Hypothalamus (tissue), 51 donors: ENCODE measurements at places on chromosomes 5 and 9.

DNA sequence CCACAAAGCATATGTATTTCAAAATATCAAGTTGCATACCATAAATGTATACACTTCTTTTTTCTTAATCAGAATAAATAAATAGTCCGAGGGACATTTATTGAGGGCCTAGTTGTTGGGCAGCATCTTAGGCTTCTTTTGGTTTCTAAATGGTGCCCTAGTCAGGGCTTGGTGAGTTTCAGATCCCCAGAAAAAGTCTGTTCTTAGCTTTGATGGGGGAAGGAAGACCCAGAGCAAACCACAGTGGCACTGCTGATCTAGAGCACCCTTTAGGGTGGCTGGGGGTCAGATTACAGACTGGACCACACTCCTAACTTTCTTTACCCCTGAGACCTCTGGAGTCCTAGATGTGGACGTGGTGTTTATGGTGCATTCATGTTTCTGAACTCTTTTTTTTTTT lies 97.8 kb downstream of the C9orf152 start:
- DNase-seq, result no peak

DNA sequence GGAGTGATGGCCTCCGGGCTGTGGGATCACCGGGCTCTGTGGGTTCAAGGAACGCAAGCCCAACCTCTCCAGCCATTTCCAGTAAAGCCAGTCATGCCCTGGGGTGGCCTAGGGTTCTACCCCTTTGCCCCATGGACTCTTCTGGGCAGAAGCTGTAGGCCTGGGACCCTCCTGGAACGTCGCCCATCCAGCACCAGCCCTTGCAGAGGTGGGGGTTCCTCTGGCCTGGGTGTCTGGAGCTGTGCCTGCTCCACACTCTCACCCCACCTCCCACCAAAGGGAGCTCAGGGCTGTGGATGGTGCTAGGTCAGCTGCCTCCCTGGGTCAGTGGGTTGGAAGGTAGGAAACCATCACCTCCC lies 1.4 kb upstream of the SLC12A7 start:
- no peak for DNase-seq

DNA sequence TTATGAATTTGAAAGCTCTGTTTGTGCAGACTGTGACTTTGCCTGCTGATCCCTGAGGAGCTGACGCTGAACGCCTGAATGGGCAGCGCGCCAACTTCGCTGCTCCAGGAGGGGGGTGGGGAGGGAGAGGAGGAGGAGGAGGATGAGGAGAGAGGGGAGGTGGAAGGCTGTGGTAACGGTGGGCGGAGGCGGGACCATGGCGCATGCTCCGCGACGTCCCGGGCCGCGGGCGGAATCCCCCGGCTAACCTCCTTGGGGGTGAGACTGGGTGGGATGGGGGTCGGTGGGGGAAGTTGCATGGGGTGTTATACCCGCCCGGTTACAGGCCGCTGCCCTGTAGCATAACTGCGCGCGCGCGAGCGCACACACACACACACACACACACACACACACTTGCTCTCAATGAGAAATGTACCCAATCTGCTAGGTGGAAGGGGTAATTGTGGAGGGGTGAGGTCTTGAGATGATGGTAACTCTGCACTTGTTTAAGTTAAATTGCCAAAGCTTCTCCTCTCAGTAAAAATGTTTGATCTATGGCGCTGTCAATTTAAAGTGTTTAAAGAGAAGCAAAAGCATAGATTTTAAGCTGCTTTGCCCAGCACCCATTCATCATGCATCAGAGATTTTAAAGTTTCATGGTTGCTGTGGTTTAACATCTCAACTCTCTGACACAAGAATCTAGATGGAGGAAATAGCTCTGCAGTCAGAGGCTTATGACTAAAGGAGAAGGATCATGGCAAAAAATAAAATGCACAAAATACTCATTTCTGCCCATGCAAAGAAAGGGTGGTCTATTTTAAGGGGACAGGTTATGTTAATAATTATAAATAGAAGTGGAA lies 76.6 kb upstream of the TBCA start:
- peak; percentile 57 for DNase-seq

DNA sequence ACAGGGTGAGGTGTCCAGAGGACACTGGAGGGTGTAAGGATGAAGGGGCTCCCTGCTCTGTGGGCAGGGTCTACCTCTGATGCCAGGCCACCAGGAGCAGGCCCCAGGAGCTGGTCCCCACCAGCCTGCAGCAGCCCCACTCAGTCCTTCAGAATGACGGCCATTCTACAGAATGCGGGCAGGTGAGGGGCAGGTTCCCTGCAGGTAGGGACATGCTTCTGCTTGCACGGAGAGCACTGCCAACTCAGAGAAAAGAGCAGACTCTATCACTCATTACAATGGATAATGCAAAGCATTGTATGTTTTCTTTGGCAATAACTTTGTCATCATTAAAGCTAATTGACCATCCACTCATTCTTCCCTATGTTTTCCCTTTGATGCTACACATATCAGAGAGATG lies 39.0 kb downstream of the DDX31 start:
- DNase-seq, result no peak

- no peak for DNase-seq
Measured at GRCh38 chr5:169719360-169720314, 82.6 kb downstream of the DOCK2 start.
